ENCODE measurements at places on chromosomes 2 and 18.

DNA sequence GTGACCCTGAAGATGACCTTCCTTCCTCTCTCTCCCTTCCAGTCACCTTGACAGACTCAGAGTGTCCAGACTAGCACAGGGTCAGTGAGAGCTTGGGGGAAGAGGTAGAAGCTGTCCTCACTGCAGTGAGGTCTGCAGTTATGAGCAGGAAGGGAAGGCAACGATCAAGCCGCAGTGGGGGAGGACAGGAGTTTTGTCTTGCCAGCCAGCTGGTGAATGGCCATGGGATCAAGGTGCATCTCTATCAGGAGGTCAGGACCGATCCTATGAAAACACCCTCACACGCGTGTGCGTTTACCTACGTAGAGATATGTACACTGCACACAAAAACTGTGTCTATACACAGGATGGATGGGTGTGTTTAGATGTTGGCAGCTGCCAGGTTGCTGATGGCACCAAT lies 83.2 kb downstream of the THNSL2 start:
- no peak for DNase-seq

DNA sequence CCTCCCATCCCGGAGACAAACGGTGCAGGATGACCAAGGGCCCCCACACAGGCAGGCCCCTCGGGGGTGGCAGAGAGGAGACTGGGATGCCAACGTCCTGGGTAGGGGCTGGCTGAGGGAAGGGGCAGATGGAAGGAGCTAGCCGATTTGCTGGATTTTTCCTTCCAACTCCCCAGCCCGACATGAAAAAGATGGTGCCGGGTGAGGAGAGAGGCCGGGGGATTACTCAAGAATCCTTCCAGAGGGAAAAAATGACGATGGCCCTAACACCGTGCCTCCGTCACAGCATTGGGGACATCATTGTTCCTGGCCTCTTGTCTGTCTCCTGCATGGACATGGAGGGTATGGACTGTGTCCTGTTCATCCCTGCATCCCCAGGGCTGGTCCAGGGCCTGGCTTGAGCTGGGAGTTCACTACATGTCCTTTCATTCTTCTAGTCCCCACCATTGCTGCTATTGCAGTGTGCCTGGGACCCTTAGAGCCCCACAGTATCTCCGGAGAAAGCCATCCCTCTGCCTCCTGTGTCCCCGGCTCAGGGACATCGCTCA lies 217.7 kb downstream of the TNS1 start:
- no peak for DNase-seq

GRCh38 chr18:5476961-5477800 lies 66.6 kb downstream of the EPB41L3 start:
- DNase-seq, result no peak

- no peak for DNase-seq
Measured at GRCh38 chr2:31415421-31415820, 879 bp upstream of the XDH start.

GRCh38 chr2:211331736-211332135 lies 775.3 kb downstream of the CPS1 start:
- no peak for DNase-seq

DNA sequence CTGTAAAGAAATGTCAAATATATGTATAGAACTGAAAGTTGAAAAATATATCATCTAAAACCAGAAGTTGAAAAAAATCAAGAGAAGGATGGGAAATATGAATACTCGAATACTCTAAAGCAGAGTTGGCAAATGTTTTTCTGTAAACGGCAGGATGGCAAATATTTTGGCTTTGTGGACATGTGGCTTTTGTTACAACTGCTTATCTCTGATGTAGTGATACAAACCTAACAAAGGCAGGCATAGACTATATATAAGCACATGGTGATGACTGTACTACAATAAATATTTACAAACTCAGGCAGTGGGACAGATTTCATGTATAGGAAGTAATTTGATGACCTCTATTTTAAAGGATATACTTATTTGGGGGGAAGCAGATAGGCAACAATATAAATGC lies 224.6 kb upstream of the LRRTM4 start:
- DNase-seq, result no peak

DNA sequence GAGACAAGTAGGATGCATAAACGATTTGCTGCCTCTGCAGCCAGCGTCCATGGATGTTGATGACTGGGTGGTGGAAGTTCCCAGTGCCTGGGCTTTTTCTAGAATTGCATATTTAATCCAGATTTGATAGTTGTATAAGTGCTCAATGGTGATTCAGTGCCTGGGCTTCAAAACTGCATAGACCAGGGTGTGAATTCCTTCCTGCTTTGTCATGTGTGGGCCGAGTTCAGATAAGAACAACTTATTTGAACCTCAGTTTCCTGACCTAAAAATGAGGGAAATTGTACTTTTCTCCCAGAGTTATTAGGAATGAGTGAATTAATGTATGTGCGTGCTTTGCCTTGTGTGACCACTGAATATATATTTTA lies 154.6 kb downstream of the WDSUB1 start:
- DNase-seq, result no peak
